ENCODE measurements at places on chromosomes 5 and 9.

GRCh38 chr9:114214181-114214580 is 58.8 kb downstream of the COL27A1 start:
- DNase-seq, result no peak

DNA sequence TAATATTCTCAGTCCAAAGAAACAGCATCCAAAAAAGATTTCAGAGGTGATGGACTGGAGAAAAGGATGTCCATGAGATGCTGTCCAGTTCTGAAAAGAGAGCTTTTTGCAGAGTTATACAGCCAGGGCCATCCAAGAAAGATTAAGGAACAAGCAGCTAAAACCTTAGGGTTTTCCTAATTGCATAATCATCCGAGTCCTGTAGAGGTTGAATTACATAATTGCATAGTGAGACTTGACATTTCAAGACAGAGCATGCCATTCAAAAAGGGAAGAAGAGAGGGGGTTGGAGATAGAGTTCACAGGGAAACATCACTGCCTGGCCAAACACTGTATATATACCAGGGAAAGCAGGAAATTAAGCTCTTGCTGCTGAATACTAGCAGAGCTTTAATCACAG is 1729.2 kb upstream of the WWC1 start:
- no peak for DNase-seq

DNA sequence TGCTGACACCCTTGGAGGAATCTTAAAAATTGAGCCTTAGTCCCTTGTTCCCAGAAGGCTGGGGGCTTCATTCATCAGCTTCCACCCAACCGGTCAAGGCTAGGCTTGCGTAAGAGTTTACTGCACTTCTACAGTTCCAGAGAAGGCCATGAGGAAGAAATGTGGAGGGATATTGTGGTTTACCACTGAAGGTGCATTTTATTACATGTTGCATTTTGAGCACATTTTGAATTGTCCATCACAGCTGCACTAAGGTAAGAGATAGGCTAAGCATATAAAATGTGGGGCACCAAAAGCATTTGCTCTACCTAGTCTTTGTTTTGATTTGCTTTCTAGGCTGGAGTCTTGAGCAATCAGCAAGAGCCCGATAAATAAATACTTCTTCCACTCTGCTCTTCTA is 167.1 kb upstream of the PAPPA start:
- no peak for DNase-seq

DNA sequence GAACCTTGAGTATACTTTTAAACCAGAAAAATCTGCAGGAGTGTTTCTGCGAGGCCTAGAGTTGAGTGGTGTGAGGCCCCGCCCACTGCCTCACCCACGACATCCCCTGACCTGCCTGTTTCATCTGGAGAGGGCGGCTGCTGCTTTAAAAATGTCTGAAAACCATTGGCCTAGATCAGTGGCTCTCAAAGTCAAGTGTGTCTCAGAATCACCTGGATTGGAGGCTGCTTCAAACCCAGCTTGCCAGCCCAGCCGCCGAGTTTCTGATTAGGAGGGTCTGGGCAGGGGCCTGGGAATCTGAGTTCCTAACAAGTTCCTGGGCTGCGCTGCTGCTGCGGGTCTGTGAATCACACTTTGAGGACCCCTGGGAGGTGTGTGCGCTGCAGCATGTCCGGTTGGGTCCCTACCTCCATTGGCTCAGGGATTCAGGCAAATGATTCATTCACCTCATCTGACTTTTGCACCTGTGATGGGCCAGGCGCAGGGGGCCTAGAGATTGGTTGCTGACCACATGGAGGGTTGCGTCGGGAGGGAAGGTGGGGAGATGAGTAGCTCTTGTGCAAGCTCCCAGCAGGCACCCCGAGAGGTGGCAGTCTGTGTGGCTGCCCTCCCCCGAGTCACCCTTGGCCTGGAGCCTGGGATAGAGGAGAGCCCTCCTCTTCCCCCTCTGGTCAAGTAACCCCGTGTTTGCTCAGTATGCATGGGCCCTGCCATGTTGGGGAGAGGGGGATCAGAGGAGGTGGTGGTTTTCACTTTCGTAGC is 27.6 kb upstream of the HMCN2 start:
- no peak for DNase-seq

GRCh38 chr9:102000956-102001355 is 262.5 kb upstream of the GRIN3A start:
- DNase-seq, result no peak

GRCh38 chr5:166979307-166979895 is 1312.0 kb upstream of the WWC1 start:
- DNase-seq, result no peak

DNA sequence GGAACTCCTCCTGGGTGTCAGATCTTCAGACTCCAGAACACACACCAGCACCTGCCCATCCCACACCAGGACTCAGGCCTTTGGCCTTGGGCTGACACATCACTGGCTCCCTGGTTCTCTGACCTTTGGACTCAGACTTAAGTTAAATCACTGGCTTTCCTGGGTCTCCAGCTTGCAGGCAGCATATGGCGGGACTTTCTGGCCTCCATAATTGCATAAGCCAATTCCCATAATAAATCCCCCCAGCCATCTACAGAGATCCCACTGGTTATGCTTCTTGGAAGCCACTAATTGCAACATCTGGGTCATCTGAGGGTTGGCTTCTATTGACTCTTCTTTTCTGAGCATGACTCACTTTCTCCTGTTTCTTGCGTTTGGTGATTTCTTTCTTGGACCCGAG is 80.3 kb upstream of the SARDH start:
- DNase-seq, result no peak
